ENCODE measurements at places on chromosomes 11 and 22.

GRCh38 chr11:110298301-110298765, 1.9 kb upstream of the RDX start:
- no peak for DNase-seq

DNA sequence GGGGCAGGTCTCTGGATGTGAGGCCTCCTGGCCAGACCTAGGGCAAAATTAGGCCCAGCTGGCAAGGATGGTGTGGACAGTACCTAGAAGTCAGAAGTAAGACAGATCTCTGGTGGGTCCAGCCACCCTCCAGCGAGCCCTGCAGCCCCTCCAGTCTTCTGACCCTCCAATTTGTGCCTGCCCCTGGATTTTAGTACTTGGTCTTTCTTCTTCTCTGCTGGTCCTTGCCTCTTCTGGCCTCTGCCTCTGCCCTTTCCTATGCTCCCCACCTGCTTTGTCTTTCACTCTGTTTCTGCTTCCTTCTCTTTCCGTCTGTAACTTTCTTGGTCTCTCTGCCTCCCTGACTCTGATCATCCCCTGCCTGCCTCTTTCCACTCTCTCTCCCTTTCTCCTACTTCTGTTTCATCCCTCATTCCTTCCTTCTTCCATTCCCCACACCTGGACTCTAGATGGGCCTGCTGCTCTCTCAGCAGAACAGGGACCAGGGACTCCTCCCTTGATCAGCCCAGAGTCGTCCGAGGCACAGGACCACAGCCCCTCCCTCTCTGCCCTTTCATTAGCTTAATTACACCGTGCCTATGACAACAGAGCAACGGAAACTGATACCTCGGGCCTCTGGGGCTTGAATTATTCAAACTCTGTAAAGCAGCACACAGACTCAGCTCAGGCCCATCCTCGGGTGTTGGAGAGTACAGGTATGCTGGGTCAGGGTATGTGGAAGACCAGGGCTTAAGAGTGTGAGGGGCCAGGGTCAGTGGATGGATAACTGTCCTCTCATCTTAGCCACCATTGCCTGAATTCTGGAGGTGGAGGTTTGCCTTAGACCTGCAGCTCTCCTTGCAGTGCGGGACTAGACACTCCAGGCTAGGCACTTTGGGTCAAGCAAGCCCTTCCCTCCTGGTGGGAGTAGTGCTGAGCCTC, at the start of gene CHRNA10:
CHRNA10 (minus strand) TSS at position 51 of the 921 bp plus-strand sequence. CDS start 72 bp downstream, outside the sequence.
- DNase-seq: no peak

- peak; percentile 15 for DNase-seq
Observed at GRCh38 chr11:112828421-112828820, 132.8 kb upstream of the NCAM1 start.

DNA sequence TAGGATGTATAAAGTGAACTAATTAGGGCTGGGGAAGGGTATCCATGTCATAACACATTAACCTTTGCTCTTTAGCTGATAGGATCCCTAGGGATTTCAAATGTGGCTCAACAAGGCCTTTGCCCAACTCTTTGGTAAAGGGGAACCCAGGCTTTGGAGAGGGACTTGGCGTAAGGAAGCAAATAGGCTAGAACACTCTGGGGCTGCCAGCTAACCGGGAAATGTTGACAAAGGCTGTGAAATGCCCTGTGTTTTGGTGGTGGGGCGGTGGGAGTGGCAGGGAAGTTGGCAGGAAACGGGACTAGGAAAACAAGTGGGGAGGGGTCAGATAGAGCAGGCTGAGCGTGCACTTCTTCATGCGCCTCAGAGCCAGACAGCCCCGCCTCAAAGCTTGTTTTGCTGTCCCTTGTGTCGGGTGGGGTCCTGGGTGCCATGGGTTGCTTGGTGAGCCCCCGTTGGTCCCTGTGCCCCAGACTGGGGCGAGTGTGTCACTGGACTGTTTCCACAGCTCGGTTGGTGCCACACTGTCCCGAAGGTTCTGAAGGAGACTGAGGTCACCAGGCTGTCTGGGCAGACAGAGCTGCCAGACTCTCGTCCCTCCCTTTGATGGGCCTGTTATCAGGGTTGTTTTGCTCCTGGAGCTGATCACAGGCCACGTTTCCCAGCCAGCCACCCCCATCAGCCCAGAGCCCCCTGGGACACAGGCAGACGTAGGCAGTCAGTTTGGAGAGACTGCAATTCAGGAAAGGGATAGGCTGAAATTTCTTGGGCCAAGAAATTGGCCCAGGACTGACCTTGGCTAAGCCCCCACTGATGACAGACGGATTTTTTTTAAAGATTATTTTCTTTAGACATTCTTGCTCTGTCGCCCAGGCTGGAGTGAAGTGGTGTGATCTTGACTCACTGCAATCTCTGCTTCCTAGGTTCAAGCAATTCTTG, 19.6 kb downstream of the KCTD21 start:
- no peak for DNase-seq

DNA sequence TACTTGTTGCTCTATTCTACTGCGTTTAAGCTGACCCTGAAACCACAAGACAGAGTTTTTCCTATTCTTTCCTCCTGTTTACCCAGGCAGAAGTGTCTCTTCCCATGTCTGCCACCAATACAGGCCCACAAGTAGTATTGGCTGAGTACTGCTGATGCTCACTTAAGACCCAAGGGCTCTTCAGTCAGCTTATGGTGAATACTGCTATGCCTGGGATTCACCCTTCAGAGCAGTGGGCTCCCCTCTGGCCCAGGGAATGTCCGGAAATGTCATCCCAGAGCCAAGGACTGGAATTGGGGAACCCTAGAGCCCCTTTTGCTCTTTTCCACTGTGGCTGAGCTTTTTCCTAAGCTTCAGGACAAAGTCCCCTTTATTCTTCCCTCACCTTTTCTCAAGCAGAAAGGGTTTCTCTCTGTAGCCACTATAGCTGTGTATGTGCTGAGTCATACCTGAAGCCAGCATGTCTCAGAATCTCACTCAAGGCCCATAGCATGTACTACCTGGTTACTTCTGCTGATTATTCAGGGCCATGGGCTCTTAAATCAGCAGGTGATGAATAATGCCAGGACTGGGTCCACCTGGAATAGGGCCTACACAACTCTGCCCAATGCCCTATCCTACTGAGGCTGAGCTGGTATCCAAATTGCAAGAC, 745.8 kb upstream of the ANO5 start:
- DNase-seq: no peak

DNA sequence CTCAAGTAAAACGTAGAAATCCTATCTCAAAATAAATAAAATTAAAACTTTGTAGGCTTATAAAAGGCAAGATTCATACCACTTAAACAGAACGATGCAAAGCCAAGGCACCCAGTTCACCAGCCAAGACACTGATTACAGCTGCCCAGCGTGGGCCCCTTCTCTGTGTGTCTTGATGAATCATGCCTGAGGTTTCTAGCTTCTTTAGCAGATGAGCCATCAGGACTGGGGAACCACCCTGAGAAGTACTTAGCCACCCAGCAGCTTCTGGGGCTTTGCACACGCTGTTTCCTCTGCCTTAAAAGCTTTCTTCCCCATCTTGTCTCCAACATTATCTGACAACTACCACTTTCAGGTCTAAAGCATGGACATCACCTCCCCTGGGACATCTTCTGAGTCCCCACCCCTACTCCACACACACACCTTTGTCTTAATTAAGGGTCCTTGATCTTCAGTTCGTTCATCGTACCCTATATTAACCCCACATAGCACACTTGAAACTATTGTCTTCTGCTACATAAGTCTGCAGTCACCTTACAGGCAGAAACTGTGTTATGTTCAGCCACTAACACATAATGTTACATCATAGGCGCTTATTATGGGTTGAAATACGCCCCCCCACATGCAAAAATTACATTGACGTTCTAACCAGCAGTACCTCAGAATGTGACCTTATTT, 8.7 kb upstream of the LAYN start:
- DNase-seq: no peak

GRCh38 chr11:103368145-103368544, 258.9 kb downstream of the DYNC2H1 start:
- no peak for DNase-seq

GRCh38 chr11:7436657-7437056, 48.6 kb upstream of the OLFML1 start:
- no peak for DNase-seq

GRCh38 chr11:122097419-122098001, 18.5 kb downstream of the BLID start:
- DNase-seq: peak; percentile 41

- no peak for DNase-seq
Observed at GRCh38 chr22:46934746-46935491, 172.5 kb downstream of the TBC1D22A start.

GRCh38 chr22:32852395-32853251, 51.1 kb downstream of the TIMP3 start:
- no peak for DNase-seq

- no peak for DNase-seq
Observed at GRCh38 chr11:42709216-42709615, 602.6 kb upstream of the API5 start.

- DNase-seq: no peak
Observed at GRCh38 chr11:92739041-92739440, 230.4 kb upstream of the MTNR1B start.

GRCh38 chr22:20661473-20661872, 112.4 kb upstream of the SERPIND1 start:
- DNase-seq: no peak

DNA sequence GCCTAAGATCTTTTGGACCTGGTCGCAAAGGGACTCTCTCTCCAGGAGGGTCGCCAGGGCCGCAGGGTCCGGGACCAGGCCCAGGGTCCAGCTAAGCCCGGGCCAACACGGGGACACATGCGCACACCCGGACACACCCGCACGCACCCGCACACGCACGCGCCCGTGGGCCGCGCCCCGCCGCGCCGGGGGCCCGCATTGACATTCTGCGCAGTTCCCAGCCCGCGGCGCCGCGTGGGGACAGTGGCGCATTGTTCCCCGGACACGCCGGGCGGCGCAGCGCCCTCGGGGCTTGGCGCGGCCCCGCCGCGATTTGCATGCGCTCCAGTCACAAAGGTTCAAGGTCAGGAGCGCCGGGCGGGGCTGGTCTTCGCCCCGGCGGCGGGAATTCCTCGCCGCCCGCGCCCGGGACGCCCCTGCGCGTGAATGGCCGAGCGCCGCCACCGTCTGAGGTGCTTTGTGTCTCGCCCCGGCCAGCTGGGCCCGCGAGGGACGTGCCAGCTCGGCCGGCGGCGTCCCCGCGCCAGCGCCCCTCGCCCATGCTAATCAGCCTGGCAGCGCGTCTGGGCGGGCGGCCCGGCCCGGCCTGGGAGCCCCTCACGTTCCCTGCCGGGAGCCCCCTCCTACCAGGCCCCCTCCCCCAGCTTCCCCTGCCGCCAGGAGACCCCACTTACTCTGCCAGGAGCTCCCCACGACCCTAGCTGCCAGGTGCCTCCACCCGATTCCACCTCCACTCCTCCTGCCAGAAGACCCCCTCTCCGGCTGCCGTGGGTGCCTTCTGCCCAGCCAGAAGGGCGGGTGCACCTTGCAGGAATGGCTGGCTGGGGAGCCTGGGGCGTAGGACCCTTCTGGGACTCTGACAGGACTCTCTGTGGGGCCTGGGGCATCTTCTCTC, 50.5 kb upstream of the WNT7B start:
- no peak for DNase-seq

GRCh38 chr22:38450234-38450797, 4.7 kb downstream of the KCNJ4 start:
- no peak for DNase-seq
